CD4-positive, alpha-beta T cell treated with Interferon alpha-2 for 1 hour (primary cell): ENCODE measurements at places on chromosomes 7 and 10.

DNA sequence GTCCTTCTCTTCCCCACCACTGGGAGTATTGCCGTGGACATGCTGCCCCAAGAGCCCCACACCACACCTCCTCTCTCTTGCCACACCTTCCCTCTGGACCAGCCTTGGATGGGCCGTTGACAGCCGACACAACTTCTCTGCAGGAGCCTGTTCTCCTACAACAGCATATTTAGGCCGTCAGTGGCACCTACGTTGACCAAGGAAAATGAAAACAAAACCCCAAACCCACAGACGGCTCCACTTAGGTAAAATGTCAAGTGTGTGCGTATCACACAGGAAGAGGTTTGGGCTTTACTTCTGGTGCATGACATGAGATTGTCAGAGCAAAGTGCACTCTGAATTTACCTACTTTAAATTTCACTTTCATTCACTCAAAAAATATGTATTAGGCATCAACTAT, 246.6 kb downstream of the ZMYND11 start:
- DNase-seq: peak; percentile 33

DNA sequence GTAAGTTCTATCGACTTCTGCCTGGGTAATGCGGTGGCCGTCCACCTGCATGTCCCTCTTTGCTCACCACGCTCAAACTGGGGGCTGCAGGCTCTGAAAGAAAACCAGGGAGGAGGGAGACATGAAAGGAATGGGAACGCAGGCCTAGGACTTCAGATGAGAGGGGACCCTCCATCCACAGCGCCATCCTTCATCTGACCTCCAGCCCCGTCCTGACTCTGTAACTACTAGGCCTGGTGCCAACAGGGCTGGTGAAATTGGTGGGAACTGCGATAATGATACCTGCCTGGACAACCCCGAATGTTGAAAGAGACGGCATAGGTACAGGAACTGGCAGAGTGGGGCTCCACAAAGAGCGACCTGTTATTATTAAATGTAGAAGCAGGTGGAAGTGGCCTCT, 1.3 kb upstream of the ECHDC3 start:
- DNase-seq: no peak

DNA sequence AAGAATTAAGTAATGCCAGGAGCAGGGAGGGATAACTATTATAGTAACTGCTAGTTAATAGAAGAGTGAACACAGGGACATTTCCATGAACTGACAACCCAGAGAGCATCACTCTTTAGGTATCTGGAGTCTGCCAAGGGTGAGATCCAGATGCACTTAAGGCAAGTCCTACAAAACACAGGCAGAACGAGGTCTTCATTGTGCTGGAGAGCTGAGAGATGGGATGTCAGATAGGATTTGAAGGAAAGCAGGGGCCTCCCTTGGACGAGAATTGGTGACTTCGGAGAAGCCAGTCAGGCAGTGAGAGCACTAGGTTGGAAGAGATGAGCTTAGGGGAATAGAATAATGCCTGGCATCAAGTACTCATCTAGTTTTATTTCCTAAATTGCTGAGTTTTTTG, 684.5 kb downstream of the GATA3 start:
- DNase-seq: no peak

GRCh38 chr10:7433861-7434260, 23.0 kb upstream of the SFMBT2 start:
- DNase-seq: no peak

DNA sequence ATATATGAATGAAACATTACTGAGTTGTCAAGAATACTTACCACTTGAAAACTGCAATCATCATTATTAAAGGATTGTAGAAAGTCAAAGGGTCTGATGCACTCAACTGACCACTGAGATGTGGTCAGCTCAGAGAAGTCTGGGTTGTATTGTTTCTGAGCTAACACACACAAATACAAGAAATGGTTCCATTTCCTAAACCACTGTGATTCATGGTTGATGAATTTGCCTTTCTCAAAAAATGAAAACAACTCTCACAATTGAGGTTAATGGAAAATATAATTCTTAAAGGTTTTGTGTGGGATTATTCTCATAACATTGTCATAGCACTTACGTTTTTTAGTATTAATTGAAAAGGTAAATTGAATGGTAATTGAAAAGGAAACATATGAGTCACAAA, 45.6 kb upstream of the TAS2R16 start:
- DNase-seq: no peak

GRCh38 chr10:29646238-29646902, 11.6 kb upstream of the SVIL start:
- DNase-seq: no peak

- no peak for DNase-seq
Observed at GRCh38 chr10:130902471-130902870, 409.1 kb downstream of the TCERG1L start.

GRCh38 chr7:136309407-136309806, 332.2 kb upstream of the MTPN start:
- no peak for DNase-seq
